ENCODE measurements at places on chromosomes 12 and 14.

DNA sequence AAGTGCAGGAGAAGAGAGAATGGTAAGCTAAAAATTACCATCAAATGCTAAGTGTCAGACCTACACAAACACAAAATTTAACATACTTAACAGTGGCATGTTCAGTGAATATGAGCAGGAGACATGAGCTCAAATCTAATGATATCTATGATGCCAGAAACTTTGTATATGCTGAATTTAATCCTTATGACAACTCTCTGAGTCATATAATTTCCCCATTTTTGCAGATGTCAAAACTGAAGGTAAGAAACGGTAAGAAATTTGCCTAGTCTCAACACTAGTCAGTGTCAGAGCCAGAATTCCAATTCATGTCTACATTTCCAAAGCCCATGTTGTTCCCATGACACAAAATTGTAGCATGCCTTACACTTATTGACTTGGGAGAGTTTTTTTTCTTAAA lies 375.8 kb downstream of the APAF1 start:
- DNase-seq: no peak

DNA sequence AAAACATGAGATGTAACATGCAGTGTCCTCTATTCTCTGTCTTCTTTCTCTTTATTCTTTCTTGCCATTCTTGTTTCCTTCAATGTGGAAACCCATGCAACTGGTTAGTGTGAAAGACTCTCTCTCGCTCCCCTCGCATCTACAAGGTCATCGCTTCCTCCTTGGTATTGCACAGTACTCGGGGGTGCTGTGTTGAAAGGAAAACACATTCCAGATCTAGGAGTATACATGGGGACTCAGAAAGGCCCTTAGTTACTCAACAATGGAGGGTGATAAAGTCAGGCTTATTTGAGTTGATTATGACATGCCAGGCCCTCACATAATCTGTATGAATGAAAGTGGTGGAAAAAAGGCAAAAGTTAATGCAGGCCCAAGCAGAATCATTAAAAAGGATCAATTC lies 75.5 kb upstream of the OVCH1 start:
- no peak for DNase-seq

DNA sequence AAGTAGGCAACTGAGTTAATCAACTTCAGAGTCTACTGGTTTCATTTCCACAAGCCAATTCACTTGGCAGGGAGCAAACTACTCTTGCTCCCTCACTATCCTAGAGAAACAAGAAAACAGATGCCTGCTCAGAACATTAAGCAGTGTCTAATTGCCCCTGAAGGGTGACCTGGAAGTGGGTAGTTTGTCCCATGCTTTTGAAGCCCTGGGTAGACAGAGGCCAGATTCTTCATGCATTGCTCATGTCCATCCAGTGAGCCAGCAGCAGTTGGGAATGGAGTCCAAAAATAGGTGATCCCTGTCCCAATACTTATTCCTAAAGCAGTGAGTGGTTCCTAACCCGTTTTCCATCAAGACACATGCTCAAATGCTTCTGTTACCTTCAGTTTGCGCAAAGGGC lies 48.8 kb downstream of the BICDL1 start:
- no peak for DNase-seq

GRCh38 chr12:65811968-65812700 lies 12.1 kb upstream of the HMGA2 start:
- no peak for DNase-seq
